ENCODE measurements at places on chromosomes 7 and 10.

DNA sequence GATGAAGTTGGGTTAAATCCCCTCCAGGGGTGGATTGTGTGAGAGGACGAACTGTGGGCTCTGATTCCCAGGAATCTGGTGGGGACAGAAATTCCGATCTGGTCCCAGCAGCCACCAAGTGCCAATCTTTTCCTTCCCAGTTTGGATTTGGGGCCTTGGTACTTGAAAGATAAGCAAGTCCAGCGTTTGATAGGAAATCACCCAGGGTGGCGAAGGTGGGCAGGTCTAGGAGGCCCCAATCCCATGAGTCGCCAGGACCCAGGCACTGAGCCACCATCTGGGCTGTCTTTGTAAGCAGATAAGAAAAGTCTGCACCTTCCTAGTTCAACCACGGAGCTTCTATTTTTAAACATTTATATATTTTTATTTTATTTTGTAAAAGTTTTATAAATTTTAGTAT, 122.6 kb upstream of the LSM8 start:
- no peak for DNase-seq

- DNase-seq = no peak
Observed at GRCh38 chr10:88113232-88113631, 249.8 kb downstream of the PTEN start.

DNA sequence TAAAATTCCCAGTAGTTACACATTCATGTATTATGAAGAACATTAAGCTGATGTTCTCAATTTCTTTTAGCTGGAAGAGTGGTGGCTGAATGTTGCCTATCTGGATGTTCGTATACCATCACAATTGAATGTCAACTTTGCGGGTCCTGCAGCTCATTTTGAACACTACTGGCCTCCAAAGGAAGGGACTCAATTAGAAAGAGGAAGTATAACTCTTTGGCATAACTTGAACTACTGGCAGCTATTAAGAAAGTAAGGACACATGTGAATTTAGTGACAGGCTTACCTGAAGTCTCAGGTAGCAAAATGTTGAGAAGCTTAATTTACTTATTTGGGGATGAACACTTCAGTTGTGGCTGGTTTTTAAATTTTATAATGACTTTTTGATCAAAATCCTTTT, 15.9 kb downstream of the CROT start:
- DNase-seq = no peak

GRCh38 chr10:125127110-125127509, 33.3 kb downstream of the CTBP2 start:
- DNase-seq = no peak

GRCh38 chr10:72890086-72890485, 3.5 kb upstream of the OIT3 start:
- no peak for DNase-seq

- DNase-seq = no peak
Observed at GRCh38 chr7:24573554-24574338, 494 bp downstream of the PALS2 start.

DNA sequence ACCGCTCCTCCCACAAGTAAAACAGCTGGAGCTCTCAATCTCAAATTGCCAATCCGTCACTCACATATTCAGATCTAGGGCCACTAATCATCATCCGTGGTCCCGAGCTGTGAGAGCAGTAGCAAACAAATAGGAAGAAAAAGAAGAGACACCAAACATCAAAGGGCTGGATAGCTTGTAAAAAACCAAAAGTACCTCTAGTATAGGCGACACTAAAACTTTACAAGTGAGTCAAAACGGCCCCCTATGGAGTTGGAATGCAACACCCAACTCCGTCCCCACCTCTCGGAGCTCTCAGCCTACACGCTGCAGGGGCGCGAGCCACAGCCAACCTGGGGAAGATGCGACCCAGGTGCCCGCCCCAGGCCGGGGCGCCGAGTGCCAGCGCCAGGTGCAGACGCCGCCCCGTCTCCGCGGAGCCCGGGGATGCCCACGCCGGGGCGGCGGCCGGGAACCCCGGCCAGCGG, 581 bp downstream of the FAM3C start:
- DNase-seq = no peak

- no peak for DNase-seq
Observed at GRCh38 chr7:67550801-67551436, 554.3 kb downstream of the TYW1 start.

- DNase-seq = no peak
Observed at GRCh38 chr10:49612513-49613164, 1.2 kb upstream of the CHAT start.

GRCh38 chr7:132899833-132900232, 182.1 kb downstream of the CHCHD3 start:
- DNase-seq = no peak

DNA sequence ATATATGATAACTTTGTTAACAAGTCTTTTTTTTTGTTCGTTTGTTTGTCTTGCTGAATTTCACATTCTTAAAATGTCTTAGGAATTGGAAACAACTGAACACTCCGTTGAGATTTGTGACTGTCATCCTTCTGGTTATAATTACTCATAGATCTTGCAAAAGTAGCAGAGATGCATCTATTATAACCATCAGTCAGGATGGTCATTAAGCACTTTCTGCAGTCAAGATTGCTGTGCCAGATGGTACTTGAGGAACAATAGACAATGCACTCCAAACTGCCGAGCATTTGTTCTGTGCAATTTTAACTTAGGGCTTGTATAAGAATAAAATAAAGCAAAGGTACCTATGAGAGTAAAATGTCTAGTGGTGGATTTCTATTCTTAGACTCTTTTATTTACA, 710.1 kb upstream of the KCND2 start:
- no peak for DNase-seq

DNA sequence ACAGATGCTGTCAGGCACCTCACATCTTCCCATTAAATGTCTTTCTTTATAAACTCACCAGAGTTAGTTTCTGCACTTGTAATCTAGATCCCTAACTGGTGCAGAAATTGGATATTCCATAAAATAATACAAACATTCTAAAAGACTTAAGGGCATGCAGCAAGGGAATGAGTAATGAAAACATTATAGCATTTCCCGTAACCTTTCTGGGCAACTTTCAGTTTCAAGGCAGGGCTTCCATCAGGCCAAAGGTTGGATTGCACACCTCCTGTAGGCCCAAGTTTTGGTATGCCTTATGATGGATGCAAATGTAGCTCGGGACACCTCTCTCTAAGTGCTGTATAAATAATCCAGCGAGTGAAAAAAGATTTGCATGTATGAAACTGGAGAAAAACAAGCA, 129.9 kb upstream of the LYZL2 start:
- DNase-seq = no peak

- DNase-seq = no peak
Observed at GRCh38 chr7:18224138-18224537, 196.5 kb upstream of the PRPS1L1 start.

- DNase-seq = no peak
Observed at GRCh38 chr10:88456730-88457129, 126.4 kb downstream of the RNLS start.

DNA sequence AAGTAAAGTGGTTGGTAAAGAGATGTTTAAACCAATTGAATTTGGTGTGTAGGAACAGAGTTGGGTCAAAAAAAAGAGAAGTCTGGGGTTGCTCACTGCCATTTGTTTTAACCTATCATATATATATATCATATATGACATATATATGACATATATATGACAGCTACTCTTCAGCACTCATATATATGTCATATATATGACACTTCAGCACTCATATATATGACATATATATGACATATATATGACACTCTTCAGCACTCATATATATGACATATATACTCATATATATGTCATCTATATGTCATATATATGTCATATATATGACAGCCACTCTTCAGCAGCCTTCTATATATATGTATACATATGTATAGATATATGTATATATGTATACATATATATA, 8.9 kb upstream of the A1CF start:
- no peak for DNase-seq

- no peak for DNase-seq
Observed at GRCh38 chr7:21327422-21328409, 100.2 kb upstream of the SP4 start.

DNA sequence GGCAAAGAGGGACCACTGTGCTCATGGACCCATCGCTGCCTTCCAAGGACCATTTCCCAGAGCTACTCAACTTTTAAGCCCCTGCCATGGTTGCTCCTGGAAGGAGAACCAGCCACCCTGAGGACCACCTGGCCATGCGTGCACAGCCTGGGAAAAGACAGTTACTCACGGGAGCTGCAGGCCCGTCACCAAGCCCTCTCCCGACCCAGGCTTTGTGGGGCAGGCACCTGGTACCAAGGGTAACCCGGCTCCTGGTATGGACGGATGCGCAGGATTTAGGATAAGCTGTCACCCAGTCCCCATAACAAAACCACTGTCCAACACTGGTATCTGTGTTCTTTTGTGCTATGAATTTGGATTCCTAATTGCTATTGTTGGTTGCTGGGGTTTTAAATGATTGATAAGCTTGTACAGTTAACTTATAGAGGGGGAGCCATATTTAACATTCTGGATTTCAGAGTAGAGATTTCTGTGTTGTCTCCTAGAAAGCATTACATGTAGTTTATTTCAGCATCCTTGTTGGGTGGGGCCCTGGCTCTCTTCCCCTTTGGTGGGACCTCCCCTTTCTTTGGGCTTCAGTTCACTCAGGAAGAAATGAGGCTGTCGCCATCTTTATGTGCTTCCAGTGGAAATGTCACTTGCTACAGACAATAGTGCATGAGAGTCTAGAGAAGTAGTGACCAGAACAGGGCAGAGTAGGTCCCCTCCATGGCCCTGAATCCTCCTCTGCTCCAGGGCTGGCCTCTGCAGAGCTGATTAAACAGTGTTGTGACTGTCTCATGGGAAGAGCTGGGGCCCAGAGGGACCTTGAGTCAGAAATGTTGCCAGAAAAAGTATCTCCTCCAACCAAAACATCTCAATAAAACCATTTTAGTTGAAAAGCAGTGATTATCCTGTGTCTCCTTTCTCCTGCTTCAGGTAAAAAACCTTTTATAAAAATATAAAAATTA, 19.4 kb downstream of the LAT2 start:
- no peak for DNase-seq
